ENCODE measurements at places on chromosomes 5 and 9. TPM values are rescaled to one million over a fixed set of nuclear protein-coding genes. Genes with fewer than 3 reads are reported as not detected.

The BTNL8 gene
- not detected for total RNA-seq

The GPR21 gene
- total RNA-seq, result not detected

DNA sequence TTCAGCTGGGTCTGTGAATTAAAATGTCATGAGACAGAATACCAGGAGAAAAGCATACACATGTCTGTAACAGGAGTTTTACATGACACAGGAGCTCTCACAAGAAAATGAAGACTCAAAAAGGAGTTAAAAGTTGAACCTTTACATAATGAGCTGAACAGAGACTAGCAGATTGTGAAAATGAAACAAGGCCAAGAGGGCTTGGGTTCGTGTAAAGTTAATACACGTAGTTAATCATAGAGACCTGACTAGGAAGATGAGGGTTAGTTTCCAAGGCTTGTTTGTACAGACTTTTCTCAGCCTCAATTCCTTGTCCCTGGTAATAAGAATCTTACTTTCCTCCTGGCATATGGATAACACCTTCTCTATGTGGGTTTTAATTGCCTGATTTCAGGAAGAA lies 1294.0 kb downstream of the MAT2B start:
- no peak for DNase-seq
- no peaks in the 10 kb centered on the region for H3K27me3 ChIP-seq
- no peak overlapping the region for H3K27ac ChIP-seq
- peaks cover 7% of the 10 kb centered on the region for H3K36me3 ChIP-seq
- no peaks in the 10 kb centered on the region for H3K4me1 ChIP-seq

- no peak for DNase-seq
- peaks cover 16% of the 10 kb centered on the region for H3K4me1 ChIP-seq
- no peaks in the 10 kb centered on the region for H3K36me3 ChIP-seq
- no peak overlapping the region for H3K27ac ChIP-seq
These were observed 48.9 kb downstream of the PTPN3 start for GRCh38 chr9:109449036-109449798.

GRCh38 chr5:151886546-151887275 lies 37.9 kb downstream of the GLRA1 start:
- no peak overlapping the region for H3K4me3 ChIP-seq
- no peaks in the 10 kb centered on the region for H3K36me3 ChIP-seq
- H3K4me1 ChIP-seq, result peaks cover 21% of the 10 kb centered on the region
- DNase-seq, result no peak

The ELOVL7 gene
- total RNA-seq, result not detected

GRCh38 chr5:165029099-165029870 lies 1523.9 kb downstream of the MAT2B start:
- no peaks in the 10 kb centered on the region for H3K4me1 ChIP-seq
- no peak overlapping the region for H3K27ac ChIP-seq
- DNase-seq, result no peak
- H3K27me3 ChIP-seq, result no peaks in the 10 kb centered on the region
- H3K36me3 ChIP-seq, result no peaks in the 10 kb centered on the region
- H3K4me3 ChIP-seq, result no peak overlapping the region

GRCh38 chr9:127218818-127219217 lies 45.8 kb upstream of the GARNL3 start:
- DNase-seq, result no peak
- no peaks in the 10 kb centered on the region for H3K36me3 ChIP-seq
- peaks cover 28% of the 10 kb centered on the region for H3K27me3 ChIP-seq

The NDOR1 gene
- total RNA-seq, result 15.3 TPM

GRCh38 chr5:127094161-127094814 lies 21.0 kb upstream of the C5orf63 start:
- peaks cover 16% of the 10 kb centered on the region for H3K4me1 ChIP-seq
- H3K36me3 ChIP-seq, result no peaks in the 10 kb centered on the region
- no peak for DNase-seq
